ENCODE measurements at places on chromosomes 5 and 9.

DNA sequence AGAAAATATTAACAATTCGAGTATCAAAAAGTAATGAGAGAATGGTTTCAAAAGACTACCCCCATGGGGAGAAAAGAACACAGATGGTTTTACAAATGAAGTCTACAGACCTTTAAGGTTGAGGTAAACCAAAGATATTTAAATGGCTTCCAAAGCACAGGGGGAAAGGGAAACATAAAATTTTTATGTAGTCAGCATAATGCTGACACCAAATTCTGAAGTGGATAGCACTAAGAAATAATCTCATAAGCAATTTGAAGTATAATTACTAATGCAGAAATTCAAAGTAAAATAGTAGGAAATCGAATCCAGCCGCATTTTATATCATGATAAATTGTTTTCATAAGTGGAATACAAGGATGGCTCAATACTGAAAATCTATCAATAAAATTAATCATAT is 30.3 kb upstream of the SPATA31C2 start:
- DNase-seq = no peak

DNA sequence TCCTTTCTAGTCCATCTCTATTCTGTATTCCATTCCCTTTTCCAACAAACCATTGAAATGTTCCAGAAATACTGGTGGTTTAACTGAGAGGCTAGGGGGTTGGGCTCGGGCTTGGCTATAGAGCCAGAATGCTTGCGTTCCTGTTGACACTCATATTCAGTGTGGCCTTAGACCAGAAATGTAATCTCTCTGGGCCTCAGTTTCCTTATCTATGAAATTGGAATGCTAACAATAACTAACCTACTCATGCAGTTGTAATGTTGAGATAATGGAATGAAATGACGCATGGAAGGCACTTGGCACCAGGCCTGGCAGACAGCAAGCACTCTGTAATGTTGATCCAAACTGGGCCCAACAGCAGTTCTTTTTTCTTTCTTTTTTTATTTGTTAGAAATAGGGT is 26.8 kb downstream of the JADE2 start:
- no peak for DNase-seq

DNA sequence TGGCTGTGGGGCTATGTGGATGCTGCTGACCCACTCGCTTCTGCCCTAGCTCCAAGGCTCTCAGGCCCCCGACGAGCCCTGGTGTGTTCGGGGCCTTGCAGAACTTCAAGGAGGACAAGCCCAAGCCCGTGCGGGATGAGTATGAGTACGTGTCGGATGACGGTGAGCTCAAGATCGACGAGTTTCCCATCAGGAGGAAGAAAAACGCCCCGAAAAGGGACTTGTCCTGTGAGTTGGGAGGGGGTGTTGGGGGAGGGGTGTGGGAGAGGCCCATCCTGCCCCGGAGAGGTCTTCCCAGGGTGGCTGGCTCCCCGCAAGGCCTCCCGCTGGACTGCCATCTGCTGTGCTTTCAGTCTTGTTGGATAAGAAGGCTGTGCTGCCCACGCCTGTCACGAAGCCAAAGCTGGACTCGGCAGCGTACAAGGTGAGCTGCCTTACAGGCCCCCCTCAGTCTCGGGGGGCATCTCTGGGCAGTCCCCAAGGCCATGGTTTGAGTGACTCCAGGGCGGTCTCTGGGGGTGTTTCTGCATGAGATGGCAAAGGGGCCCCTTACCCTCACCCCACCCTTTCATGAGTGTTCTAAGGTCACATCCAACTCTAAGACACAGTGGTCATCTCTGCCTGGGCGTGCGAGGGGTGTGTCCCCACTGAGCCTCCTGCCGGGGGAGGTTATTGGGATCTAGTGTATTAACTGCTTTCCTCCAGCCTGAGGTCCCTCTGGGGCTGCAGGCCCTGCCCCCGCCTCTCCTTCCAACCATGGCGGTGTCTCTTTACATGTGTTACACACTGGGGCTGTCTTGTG is 89.5 kb downstream of the PHF2 start:
- no peak for DNase-seq

DNA sequence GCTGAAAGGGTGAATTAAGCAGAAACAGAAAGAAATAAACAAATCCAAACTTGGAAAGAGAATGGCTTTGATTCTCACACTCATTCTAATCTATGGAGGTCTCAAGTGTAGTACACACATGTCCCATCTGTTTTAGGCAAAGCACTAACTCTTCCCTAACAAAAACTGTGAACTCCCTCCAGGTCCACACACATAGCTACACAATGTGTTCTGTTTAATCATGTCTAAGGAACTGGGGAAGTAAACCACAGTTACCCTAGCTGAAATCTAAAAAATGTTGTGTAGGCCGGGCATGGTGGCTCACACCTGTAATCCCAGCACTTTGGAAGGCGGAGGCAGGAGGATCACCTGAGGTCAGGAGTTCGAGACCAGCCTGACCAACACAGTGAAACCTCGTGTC is 118.7 kb upstream of the FST start:
- no peak for DNase-seq

GRCh38 chr5:175709276-175709781 is 51.5 kb downstream of the HRH2 start:
- no peak for DNase-seq

DNA sequence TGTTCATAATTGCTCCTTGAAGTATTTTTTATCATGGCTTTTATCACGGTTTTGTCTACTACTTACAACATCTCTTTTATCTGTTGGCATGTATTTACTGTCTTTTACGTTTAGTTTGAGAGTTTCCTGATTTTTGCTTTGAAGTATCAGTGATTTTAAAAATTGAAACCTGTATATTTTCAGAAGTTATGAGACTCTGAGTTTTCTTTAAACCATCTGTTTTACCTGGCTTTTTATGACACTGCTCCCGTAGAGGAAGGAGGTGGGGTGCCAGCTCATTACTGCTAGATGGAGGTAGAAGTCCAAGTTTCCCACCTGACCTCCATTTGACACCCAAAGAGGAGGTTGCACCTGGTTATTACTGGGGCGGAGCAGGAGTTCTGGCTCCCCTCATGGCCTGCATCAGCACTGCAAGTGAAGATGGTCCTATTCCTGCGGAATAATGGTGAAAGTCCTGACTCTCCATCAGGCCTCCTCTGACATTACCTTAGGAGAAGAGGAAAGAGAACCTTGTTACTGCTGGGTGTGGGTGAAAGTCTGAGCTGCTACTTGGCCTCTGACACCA is 10.0 kb upstream of the ZNF131 start:
- DNase-seq = no peak

DNA sequence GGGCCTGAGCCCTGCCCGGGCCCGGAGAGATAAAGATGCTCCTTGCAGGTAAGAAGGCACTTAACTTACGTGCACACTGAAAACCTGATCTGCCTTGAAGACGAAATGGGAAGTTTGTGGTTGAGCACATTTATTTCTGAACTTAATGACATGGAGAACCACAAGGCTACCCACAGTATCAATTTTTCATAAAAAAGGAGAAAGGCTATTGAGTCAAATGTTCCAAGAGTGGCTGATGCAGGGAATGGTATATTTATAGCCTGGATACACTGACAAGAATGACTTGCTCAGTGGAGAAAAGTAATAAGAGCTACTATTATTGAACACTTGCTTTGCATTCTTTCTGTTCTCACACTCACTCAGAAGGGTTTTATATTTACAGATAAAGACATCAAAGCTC is 419.3 kb downstream of the ACTL7B start:
- DNase-seq = no peak

DNA sequence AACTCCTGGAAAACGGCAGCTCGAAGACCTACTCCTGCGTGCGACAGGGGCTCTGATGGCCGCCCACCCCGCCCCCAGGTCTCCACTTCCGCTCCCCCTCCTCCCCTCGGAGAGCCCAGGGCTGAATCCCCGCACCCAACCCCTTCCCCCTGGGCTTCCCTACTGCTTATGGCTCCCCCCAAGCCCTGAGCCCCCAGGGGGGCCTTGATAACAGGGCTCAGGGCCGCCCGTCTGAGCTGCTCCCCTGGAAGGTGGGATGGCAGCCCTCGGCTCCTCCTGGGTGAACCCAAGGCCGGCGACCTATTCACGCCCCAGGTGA is 30.4 kb downstream of the GLT6D1 start:
- no peak for DNase-seq

DNA sequence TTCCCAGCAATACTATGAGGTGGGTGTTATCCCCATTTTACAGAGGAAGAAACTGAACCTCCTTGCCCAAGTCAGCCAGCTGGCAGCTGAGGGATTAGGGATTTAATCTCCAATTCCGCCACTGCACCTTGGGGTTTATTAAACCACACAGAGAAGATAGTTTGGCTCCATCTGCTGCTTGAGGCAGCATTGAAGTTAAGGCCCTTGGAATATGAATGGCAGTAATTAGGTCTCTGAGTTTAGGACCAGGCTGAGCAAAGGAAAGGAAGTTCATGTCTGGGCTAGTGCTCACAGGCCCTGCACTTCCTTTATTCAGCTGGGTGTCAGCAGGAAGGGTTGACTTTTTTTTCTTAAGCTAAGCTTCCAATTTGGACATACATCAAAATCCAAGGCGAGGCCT is 86.9 kb upstream of the GDNF start:
- no peak for DNase-seq

DNA sequence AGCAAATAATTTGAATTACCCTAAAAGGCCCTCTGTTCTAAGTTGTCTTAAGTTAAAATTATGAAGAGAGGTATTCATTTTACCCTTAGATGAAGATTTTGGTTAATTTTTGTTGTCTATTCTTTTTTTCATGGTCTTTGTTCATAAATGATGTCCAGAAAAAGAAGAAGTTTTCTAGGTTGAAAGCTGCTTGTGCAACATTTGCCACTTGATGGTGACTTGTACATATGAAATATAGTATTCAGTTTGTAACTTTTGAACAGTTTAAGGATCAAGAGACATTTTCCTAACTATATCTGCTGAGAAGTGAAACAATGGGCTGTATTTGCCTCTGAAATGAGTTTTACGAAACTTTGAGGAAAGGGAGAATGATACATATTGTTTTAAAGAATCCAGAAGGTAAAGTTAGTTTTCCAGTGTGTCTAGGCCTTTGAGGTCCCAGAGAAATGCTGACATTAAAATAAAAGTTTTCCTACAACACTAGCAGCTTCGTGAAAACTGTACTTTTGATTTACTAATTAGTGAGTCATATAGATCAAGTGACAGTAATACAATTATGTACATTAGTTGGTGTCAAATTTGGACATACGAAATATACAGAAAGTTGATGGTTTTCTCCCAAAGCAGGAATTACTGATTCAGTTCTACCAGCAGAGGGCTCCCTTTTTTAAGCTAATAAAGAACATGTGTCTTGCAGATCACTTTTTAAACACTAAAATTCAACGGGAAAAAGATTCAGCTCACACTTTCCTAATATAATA is 70.5 kb downstream of the PIK3R1 start:
- DNase-seq = peak; percentile 70
